Pons (tissue), 1 donor: ENCODE measurements at places on chromosomes 4 and X.

DNA sequence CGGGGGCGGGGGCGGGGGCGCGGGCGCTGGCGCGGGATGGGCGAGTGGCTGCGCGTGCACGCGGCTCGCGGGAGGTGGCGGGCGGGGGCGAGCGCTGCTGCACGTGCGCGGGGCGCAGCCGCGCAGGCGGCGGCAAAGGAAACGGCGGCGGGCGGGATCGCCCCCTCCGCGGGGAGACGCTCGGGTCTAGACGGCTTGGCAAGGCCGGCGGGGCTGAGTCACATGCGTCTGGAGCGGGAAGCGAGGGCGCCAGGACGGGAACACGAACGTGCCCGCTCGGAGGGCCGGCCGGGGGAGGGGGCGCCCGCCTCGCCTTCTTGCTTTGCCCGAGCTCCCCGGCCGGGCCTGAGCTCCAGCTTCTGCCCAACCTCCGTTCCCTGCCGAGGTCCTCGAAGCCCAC is 4.3 kb upstream of the HAUS7 start:
- no peak for DNase-seq

GRCh38 chr4:26377328-26378311 is 56.8 kb downstream of the RBPJ start:
- peak; percentile 63 for DNase-seq

GRCh38 chr4:110622841-110623717 is at the start of gene PITX2:
Gene PITX2 (minus strand): TSS chr4:110623077. CDS start chr4:110622460, 617 bp downstream.
- no peak for DNase-seq

DNA sequence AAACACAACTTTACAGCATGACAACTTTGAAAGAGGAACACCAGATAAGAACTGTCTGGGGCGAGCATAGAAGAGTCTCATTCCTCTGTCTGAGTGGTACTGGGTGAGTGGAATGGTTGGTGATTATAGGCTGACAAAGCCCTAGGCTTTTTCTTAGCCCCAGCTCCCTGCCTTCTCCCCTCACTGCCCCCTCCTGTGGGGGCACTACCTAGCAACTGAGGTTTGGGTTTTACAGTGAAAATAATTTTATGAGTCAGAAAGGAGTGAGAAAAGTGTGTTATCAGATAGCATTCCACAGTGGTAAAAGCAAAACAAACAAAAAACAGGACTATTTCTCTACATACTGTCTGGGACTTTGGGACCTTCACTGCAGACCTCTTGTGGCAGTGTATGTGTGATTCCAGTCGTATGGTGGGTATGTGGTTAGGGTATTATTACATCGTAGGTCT is 10.5 kb upstream of the TMEM165 start:
- DNase-seq, result no peak

- peak; percentile 59 for DNase-seq
Measured at GRCh38 chr4:71713611-71714203, 70.2 kb downstream of the GC start.

DNA sequence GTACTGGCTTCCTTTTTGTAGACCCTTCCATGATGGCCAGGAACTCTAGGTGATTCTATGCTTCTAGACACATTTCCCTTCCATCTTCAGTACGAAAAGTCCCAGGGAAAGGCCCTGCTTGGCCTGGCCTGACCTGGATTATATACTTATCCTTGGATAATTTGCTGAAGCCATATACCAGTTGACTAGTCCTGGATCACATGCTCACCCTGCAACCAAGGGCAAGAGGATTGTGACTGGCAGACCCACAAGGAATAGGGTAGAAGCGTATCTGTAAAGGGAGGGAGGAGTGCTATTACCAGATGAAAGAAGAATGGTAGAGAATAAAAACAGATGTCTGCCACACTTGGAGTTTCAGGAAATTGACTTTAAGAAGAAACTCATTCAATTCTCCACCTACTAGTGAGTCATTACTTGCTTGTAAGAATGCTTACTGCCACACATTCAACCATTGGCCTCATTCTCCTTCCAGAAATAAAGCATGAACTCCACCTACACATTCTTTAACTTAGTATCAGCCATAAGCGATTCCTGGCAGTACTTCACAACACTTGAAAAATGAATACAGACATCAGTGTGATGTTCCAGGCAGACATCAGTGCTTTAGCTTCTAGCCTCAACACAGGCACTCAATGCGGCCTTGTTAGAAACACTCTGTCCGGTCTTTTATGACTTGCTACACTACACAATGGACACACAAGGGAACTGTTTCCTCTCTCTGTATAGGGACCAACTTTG is 141.8 kb downstream of the CBR4 start:
- peak; percentile 86 for DNase-seq

DNA sequence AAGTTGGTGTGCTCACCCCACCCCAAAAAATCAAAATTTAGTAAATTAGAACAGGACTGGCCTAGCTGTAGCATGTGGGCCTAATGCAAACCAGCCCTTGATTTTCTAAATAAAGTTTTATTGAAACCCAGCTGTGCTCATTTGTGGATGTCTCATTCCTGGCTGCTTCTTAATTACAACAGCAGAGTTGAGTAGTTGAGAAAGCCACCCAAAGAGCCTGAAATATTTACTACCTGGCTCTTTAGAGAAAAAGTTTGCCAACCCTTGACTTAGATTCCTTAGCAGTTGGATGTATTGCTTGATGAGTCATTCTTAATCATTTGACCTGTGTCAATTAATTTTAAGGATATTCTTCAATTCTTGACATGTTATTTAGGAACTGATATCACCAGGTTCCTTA is 168.3 kb upstream of the PUDP start:
- DNase-seq, result no peak

GRCh38 chr4:102843938-102844337 is 16.6 kb upstream of the UBE2D3 start:
- DNase-seq, result no peak

DNA sequence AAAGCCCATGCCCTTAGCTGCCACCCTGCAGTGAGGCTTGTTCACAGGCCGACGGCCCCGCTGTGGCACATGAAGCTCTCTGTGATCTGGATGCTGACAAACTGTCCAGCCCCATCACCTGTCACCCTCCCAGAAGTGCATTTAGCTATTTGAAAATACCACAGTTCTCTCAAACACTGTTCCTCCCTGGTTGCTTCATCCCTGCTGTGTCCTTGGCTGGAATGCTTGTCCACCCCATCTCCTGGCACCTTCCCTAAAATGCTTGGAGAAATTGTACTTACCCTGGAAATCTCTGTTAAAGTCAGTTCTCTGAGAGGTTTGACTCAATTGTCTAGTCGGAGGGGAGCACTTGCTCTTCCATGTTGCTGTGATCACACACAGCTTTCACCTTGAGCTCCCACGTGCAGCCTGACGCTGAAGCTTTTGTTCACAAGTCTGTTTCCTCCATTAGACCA is 10.1 kb downstream of the SYNPO2 start:
- no peak for DNase-seq

DNA sequence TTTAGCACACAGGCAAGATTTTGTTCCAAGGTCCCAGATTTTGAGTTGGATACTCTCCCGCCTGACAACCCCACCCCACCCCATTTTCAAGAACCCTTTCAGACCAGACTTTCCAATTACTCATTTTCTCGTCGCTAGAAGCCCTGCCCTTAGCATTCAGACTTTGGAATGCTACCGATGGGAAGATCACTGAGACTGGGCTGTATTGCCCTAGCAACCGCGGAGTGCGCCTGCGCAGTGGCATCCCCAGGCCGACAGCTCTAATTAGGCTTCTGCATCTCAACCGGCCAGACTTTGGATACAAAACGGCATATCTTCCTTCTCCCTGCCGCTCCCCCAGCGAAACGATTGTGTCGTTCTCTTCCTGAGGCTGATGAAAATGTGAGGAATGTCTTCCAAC is 3.4 kb downstream of the MAGEE2 start:
- peak; percentile 38 for DNase-seq

DNA sequence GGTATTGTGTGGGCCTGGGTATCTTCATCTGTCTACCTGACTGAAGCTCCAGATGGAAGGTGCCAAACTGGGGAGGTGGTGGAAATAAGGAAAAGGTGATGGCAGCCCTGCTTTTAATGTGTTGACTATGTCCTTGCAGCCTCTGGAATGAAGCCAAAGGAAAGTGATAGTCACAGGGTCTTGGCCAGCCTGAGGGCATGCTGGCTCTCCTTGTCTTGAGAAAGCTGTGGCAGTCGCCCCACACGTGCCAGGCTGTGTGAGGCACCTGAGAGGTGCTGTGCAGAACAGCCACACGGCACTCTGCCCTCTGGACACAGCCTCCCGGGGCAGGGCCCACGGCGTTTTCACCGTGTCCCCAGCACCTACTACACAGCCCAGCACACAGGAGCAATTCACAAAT is 77.6 kb downstream of the NAT8L start:
- no peak for DNase-seq
